Activated T-cell treated with anti-CD3 and anti-CD28 coated beads, Interleukin-2, amount 50 U/mL, for 48 hours (primary cell): ENCODE measurements at places on chromosomes 1 and 21.
A peak's percentile ranks its signal among the peaks of the same experiment; 100 is the strongest.

DNA sequence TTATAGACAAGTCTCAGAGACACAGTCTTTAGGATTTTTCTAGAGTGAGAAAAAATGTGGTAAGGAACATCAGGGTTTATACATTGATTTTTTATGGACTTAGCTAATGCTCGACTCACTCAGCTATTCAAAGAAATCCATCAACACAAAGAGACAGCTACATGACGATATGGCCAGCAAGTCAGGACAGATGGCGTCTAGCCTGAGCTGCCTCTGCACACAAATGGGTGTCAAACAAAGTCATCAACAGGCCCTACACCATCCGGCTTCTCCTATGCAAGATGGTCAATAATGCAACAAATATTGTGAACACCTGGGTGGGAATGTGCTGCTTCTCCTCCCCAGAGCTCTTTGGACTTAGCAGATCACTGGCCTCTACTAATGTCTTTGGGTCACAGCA, 13.3 kb upstream of the ERICH3 start:
- no peak for DNase-seq

- no peak for DNase-seq
Measured at GRCh38 chr1:53851571-53852285, 13.6 kb upstream of the NDC1 start.

GRCh38 chr1:222817529-222817928, 2.7 kb downstream of the DISP1 start:
- DNase-seq: no peak

DNA sequence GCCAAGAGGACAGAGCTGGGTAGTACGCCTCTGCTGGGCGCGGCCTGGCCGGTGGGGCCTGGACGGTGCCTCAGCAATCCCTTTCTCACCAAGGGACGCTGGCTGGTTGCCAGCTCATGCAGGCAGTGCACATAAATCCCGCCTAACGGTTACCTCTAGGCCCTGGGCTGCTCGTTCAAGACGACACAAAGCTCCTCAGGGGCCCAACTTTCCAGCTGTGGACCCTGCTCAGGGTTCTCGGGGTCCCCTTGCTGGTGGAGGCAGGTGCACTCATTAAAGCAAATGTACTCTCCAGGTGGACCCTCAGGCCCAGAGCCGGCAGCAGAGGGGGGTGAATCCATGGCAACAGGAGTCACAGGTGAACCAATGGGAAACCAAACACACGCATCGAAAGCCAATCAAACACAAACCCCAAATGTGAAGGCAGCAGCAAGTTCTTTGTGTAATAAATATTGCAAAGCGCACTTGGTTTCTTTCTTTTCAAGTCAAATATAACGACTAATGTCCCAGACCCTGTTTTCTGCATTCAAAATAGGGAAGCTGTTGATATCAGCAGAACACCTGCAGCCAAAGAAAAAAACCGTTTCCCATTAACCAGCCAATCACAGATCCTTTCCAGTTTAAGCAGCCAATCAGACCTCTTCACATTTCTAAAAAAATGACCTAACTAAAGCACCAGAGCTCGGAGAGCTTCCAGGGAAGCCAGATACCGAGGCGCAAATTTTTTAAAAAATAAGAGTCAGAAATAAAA, 26.1 kb upstream of the CLSTN1 start:
- no peak for DNase-seq

DNA sequence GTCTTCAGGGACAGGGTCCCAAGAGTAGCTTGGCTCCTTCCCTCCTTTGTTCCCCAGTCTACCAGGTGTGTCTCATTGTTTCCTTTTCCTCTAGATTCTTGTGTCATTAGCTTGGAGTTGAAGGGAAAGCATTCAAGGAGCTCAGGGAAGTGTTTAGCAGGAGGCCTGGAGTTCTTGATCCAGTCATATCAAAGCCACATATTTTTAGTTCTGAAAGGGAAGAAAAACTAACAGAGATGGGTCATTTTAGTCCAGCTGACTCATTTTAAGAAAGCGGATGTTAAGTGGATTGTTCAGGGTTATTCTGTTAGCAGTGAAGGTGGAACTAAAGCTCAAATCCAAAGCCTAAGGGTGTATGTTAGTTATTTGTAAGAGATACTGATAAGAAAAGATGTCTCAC, 721 bp downstream of the C1orf54 start:
- DNase-seq: no peak

- DNase-seq: no peak
Measured at GRCh38 chr1:155673003-155673402, 15.6 kb downstream of the YY1AP1 start.

DNA sequence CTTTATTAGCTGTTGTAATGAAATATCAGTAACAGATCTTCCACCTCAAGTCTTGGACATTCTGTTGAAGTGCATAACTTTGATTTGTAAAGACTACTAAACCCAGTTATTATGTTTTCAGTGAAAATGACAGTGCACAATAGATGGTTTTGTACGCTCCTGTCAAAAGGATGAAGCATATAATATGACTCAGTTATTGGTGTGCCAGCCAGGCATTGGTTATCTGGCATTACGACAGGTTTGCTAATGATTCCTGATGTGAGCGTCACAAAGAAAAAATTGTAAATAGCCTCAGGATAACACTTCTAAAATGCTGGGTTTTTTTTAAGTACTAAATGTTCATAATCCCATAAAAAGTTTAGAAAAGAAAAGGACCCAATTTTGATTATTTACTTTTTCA, 147.9 kb downstream of the MAGI3 start:
- DNase-seq: no peak

DNA sequence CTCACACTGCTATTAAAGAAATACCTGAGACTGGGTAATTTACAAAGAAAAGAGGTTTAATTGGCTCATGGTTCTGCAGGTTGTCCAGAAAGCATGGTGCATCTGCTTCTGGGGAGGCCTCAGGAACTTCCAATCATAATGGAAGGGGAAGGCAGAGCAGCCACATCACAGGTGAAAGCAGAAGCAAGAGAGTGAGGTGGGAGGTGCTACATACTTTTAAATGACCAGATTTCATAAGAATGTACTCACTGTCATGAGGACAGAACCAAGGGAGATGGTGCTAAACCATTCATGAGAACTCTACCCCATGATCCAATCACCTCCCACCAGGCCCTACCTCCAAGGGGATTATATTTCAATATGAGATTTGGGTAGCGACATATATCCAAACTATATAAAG, 55.7 kb downstream of the MRPL39 start:
- DNase-seq: no peak

- no peak for DNase-seq
Measured at GRCh38 chr21:33238146-33238545, 8.4 kb downstream of the IFNAR2 start.

- DNase-seq: no peak
Measured at GRCh38 chr1:85172684-85173337, 28.0 kb downstream of the SYDE2 start.

DNA sequence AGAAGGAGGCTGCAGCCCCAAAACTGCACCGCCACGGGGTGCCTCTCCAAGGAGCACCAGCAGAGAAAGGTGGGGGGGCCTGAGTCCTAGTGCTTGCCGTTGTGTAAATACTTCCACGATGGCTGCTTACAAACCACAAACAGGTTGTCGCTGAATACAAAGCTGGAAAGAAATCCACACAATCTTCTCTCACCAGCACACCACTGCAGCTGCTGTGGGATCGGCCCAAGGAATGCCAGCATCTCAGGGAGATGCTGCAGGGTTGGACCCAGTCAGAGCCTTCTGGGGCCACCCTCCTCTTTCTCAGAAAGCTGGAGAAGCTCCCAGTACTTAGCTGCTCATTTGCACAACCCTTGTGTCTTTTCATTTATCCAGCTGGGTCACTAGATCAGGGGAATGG, 3.0 kb upstream of the S100A14 start:
- no peak for DNase-seq

DNA sequence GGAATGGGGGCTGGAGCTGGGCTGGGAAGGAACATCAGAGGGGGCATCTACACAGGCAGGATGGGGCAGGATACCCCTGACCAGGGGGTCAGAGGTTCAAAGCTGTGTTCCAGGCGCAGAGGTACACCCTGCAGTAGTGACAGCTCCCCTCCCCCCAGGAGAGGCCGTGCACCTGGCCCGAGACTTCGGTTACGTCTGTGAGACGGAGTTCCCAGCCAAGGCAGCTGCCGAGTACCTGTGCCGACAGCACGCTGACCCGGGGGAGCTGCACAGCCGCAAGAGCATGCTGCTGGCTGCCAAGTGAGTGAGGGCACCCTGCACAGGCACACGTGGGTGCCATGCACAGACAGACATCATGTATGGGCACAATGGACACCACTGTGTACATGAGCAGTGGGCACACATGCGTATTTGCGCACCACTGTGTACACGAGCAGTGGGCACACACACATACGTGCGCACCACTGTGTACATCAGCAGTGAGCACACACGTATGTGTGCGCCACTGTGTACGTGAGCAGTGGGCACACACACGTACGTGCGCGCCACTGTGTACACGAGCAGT, 17.4 kb downstream of the TFAP2E start:
- no peak for DNase-seq

GRCh38 chr1:65009724-65010420, 43.5 kb upstream of the JAK1 start:
- peak; percentile 26 for DNase-seq

GRCh38 chr1:63622849-63623566, 29.8 kb downstream of the PGM1 start:
- DNase-seq: no peak

DNA sequence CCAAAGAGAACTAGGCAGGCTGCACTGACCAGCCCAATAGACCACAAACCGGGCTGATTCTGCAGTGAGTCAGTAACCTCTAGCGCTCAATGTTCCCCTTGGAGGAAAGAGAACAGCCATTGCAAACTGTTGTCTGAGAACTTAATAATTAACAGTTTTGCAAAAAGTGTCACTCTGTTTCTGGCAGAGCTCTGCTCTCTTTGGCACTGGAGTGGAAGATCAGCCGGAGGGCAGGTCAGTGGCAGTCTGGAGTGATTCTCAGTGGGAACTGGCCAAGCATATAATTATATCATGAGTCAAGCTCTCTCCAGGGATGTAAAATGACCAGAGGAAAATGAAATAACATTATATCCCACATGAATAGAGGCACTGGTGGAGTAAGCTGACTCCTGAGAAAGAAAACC, 238.3 kb downstream of the HLX start:
- no peak for DNase-seq

DNA sequence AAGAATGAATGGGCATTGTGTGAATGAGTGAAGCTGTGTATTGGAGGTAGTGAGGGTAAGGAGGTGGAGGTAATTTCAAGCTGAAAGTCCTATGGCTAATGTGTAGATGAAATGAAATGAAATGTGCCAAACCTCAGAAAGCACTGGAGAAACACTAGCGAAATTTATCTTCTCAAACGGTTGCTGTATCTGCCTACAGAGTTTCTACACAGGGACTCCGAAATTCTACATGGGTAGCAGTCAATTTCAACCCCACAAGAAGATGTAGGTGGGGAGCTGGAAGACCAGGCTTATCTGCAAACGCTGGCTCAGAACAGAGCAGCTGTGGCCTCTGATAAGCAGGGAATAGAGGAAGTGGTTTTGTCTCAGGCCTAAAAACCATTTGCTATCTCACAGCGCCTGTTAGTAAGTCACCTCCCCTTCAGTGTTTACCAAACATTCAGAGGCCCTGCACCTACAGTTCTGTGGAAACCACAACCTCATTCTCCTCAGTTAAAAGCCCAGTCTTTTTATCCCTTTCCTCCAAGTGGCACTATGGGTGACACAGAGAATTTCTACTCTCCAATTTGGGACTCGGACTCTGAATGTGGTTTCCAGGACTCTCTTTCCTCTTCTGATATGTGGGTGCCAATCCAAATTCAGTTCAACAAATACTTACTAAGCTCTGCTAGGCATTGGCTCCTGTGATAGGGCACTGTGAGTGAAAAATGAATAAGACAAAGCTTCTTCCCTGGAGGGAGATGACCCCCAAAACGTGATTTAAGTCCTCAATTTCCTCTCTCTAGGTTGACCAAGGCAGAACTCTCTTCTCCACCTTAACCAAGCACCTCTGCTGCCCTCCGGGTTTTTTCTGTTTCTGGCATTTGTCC, 17.2 kb upstream of the SLAMF6 start:
- peak; percentile 49 for DNase-seq

DNA sequence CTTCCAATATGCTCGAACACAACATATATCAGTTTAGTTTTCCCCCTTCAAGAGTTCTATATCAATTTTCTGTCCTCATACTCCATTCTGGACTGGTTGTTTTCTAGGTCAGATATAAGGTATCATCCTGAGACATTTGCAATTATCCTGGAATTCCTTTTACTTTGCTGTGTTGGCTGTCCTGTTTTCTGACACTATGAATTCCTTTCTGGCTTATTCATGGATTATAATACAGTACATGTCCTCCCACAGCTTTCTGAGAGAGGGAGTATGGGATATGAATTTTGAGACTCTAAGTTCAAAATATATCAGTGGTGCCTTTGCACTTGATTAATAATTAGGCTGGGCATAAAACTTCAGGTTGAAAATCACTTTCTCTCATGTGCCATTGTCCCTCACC, 11.9 kb downstream of the PHTF1 start:
- no peak for DNase-seq

DNA sequence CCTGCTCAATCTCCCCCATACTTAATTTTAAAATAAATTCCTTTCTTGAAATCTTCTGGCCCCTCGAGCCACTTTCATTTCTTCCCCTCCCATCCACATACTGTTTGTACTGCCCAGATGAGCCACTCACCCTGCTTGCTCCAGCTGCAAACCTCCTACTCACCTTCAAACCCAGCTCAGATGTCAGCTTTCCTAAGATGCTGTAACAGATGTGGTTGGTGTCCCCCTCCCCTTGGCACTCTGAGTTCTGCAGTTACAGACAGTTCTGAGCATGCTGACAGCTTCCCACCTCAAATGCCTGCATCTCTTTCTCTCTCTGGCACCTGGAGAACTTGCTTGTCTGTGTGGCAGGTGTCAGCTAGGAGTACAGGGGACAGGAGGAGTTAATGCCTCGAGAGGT, 106.7 kb downstream of the PTPRU start:
- no peak for DNase-seq

- no peak for DNase-seq
Measured at GRCh38 chr1:228082918-228083870, 686 bp downstream of the ARF1 start.
